Fibroblast of upper back skin (primary cell): ENCODE measurements at places on chromosomes 16 and 17.

DNA sequence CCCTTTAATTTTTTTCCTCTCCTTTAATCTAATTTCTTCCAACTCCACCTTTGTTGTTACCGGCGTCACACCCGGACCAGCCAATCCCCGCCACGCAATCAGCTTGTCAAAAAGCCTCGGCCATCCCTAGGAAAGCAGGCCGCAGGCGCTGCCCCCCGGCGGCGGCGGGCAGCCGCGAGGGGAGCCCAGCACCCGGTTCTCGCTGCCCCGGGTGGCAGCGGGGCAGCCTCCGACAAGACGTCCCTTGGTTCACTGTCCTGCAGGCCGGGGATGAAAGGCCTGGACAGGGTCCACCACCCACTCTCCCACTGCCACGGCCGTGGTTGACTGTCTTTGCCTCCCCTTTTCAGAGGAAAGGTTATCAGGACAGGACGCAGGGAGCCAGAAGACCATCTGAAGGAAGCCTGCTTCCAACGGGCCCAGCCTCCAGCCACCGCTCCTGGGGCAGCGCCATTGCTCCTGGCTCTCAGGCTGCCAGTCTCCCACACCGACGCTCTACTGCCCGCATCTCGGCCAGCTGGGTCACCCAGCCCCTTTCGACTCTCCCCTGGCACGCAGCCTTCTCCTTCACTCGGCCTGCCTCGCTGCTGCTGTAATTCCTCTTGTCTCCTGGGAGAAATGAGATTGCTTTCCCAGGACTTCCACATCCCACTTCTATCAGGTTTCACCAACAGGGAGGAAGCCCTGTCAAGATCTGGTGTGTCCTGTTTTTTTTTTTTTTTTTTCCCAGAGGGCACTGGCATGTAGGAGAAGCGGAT, 2.8 kb upstream of the UBTF start:
- peak; percentile 79 for DNase-seq

DNA sequence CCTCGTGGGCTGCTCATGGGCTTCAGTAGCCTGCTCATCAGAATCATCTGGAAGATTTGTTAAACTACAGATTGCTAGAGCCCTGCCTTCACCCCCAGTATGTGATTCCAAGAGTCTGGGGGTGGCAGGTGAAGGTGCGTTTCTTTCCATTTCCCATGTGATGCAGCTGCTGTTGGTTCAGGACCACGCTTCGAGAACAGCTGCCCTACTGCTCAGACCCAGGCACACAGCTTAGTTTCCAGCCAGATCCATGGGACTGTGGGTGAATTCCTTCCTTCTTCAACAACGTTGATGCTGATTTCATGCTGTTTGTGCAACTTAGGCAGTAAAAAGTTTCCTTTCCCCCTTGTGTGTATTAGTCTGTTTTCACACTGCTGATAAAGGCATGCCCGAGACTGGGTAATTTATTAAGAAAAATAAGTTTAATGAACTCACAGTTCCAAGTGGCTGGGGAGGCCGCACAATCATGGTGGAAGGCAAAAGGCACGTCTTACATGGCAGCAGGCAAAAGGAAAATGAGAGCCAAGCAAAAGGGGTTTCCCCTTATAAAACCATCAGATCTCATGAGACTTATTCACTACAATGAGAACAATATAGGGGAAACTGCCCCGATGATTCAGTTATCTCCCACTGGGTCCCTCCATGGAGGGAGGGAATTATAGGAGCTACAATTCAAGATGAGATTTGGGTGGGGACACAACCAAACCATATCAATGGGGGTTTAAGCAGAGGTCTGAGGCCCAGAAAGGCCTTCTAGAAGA, 159.2 kb downstream of the XYLT1 start:
- no peak for DNase-seq

- DNase-seq = no peak
Measured at GRCh38 chr17:79769570-79770506, 8.1 kb upstream of the CBX2 start.

DNA sequence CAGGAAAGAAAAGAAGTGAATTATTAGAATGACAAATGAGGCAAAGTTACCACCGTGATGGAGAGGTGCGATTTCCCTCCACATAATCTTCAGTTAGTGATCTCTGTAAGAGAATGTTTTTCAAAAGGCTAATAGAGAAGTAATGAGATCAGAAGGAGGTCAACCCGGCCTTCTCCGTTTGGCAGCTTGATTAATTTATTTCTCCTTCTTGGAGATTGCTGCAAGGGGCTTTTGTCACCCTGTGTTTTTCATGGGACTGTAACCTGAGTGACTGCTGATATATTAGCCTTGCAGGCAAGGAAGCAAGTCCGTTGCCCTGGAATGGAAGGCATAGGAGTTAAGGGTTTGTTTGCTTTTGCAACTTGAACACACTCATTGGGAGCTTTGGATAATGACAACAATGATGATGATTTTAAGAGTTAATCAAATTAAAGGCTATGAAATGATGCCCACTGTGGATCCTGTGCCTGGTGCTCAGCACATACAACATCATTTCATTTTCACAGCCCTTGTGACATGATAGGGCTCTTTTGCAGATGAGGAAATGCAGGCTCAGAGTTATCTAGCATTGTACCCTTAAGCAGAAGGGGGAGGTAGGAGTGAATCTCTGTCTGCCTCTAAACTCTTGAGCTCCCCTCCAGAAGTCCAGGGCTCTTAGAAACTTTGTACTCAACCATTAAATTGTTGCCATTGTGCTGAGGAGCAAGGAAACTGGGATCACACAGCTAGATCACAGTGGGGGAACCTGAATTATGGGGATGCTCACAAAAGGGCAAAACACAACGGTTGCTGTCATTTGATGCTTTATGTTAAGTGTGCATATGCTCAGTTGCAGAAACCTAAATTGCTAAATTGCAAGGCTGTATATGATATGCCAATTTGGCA, 226.3 kb downstream of the WWOX start:
- DNase-seq = no peak

DNA sequence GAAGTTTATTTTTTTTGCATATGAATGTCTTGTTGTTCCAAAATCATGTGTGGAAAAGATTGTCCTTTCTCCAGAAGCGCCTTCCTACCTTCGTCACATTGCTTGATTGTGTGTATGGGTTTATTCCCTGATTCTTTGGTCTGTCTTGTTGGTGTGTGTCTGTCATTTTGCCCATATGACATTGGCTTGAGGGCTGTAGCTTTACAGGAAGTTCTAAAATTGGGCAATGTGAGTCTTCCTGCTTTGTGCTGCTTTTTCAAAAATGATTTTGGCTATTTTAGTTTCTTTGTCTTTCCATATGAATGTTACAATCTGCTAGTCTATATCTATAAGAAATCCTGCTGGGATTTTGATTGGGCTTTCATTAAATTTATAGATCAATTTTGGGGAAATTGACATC, 217.2 kb downstream of the SNX29 start:
- no peak for DNase-seq

- DNase-seq = no peak
Measured at GRCh38 chr16:1942047-1942809, 771 bp downstream of the MSRB1 start.

GRCh38 chr16:66517586-66518263, 32.2 kb downstream of the TK2 start:
- no peak for DNase-seq

- no peak for DNase-seq
Measured at GRCh38 chr16:15396948-15397594, 1.5 kb downstream of the MPV17L start.

DNA sequence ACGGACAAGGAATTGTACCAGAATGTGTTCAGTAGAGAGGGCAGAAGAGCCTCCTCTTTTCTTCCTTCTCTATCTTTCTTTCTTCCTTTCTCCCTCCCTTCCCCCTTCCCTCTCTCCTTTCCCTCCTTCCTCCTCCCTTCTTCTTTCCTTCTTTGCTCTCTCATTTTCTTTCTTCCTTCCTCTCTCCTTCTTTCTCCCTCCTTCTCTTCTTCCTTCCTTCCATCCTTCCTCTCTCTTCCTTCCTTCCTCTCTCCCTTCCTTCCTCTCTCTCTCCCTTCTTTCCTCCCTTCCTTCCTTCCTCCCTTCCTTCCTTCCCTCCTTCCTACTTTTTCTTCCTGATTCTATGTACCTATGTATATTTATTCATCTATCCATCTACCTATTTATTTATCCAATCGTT, 59.7 kb upstream of the SDK2 start:
- no peak for DNase-seq

DNA sequence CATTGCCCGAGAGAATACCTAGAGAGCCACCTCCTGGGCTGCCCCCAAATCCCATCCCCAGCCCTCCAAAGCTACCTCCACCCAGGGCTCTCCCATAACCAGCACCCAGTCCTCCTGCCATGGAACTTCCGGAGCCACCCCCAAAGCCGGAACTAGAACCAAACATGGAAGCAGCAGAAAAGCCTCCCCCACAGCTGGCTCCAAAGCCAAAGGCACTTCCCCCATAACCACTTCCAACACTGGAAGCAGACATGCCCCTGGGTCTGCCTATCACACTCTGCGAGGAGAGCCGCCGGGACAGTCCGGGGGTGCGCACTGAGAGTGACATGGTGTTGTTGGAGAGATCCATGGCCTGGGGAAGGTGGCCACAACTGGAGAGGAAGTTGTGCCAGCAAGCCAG, at the start of gene KRT12:
TSS of gene KRT12 (minus strand) at position 386 of the 400 bp plus-strand sequence. CDS start at position 349, 37 bp downstream.
- DNase-seq = no peak

DNA sequence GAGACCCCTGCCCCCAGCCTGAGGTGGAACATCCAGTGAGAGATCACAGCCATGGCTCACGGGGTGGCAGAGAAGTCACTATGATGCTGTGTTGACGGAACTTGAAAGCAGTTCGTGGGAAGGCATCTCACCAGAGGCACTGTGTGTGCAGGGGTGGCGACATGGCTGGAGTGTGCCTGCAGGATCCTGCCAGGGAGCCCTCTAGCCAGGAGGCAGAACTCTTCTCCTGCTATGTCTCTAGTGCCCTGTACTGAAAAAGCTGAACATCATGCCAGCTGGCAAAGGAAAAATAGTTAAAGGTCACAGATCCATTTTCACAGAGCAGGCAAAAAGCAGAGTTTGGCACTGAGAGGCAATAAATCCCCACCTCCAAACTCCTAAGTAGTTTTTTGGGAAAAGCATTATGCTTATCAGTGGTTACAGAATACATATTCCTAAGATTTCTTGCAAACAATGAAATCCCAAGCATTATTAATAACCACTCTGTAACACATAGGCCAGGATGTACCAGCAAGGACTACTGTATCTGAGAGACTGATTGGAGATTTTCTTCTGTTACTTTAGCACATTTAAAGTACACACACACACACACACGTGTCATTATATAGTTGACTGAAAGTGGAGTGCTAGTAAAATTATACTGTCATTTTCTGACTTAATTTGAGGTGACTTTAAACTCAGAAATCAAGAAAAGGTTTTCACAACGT, 36.8 kb downstream of the TNRC6C start:
- DNase-seq = no peak

DNA sequence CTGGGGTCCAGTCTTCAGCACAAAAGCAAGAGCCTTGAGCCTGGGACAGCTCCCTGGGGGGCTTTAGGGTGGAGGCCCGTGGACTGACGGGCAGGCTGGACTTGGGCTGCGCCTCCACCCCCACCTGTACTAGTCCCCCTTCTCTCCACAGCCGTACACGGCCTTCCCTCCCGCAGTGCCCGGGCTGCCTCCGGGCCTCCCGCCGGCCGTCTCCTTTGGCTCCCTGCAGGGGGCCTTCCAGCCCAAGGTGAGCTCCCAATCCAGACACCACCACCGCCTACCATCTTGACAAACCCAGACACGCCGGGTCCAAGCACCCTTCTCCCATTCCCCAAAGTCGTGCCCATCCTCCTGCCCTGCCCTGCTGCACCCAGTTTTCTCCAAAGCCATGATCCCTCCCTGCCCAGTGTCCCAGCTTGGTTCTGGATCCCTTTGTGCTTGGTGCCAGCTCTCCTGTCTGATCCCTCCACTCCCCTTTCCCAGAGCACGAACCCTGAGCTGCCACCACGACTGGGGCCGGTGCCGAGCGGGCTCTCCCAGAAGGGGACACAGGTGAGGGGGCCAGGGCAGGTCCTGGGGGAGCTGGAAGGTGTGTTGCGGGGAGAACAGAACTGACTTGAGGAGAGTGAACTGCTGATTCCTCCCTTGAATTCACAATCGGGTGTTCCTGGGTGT, 7.1 kb downstream of the FBRS start:
- DNase-seq = no peak

GRCh38 chr17:79304884-79305283, 230.3 kb downstream of the ENGASE start:
- DNase-seq = no peak

DNA sequence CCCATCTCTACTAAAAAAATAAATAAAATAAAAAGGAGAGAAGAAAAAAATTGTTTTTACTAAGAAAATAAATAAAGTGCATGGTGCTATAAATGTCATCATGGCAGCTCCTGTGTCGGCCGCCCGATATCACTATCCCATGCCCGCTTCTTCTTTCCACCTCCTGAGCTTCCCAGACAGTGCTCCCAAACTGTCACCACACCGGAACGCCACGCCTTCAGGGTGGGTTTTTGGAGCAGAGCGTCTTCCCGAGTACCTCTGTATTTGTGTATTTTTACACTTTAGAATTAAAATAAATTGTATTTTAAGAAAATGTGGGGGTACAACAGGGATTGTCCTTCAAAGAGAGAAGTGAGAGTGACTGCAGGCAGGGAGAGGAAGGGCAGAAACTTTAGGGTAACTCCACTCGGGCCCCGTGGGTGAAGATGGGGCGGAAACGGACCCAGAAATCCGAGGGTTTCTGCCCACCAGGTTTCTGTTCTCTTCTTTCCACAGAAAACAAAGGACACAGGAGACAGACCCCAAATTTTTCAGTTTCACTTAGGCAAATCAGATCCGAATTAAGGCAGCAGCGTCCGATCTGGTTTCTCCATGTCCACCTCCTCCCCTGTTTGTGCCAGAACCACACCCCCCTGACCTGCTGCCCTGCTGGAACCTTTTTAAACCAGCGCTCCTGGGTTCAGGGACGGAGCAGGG, 3.6 kb upstream of the ITGAX start:
- DNase-seq = no peak

DNA sequence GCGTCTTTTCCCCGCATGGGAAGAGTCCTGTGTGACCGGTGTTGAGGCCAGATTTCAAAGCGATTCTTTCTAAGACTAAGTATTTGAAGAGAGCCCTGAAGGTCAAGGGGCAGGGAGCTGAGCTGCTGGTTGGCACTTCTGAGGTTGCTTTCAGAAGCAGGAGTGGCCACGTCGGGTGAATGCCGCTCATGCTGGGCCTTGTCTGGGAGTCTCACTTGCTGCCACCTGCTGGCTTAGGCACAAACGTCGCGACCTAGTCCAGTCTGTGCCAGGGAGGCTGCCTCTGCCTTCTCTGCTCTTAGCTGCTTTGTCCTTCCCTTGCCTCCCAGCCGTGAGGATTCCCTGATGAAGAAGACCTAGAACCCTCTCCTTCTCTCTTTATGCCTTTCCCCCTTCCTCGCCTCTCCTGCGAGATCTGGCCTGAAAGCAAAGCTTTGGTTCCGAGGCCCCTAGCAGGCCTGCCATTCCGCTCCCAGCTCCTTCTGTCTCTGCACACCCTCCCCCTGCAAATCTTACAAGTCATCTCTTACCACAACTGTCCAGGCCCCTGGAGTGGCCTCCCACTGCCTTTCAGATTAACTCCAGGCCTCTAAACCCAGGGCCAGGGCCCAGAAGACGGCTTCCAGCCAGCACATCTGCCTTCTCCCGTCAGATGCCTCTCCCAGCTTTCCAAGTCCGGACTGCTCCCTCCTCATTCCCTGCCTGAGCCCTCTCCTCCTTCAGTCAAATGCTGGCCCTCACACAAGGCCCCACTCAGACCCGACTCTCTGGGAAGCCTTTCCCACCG, 11.4 kb downstream of the CTNS start:
- DNase-seq = peak; percentile 60
